ENCODE measurements at places on chromosomes 5 and 9.

DNA sequence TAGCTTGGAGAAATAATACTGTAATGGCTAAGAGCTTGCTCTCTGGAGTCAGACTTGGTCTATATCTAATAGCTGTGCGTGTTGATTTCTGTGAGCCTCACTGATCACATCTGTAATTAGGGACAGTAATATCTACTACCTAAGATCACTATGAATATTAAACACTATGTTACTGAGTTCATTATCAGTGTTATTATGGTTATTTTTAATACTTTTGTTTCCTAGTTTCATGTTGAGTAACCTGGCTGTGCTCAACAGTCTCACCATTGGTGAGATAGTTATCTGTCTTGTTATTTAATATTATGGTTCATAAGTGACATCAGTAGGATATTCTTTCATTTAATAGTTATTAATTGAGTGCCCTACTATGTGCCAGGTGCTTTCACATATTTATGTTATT lies 22.4 kb upstream of the CAVIN4 start:
- DNase-seq = no peak

DNA sequence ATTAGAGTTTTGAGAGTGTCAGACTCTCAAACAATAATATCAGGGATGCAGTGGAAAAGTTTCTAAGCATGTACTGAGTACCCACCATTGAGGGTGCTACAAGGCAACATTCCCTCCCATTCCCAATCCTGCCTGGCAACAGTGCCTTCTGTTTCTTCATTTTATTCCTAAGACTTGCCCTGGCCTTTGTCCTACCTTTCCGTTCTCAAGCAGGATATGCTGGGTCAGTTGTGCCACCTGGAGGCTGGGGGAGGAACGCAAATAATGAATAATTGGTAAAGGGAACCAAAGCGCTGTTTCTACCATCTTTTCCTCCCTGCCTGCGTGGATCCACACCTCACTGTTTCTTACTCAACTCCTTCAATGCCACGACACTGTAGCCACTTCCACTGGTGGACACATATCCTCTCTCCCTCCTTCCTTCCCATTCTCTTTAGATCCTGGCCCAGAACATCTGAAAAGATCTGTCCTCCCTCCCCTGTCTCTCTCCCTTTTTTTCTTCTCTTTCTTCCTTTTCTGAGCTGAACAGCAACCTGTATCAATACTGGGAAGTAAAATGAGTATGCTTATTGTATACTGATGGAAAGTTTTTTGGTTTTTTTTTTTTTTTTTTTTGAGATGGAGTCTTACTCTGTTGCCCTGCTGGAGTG lies 149.5 kb downstream of the C9orf152 start:
- no peak for DNase-seq

DNA sequence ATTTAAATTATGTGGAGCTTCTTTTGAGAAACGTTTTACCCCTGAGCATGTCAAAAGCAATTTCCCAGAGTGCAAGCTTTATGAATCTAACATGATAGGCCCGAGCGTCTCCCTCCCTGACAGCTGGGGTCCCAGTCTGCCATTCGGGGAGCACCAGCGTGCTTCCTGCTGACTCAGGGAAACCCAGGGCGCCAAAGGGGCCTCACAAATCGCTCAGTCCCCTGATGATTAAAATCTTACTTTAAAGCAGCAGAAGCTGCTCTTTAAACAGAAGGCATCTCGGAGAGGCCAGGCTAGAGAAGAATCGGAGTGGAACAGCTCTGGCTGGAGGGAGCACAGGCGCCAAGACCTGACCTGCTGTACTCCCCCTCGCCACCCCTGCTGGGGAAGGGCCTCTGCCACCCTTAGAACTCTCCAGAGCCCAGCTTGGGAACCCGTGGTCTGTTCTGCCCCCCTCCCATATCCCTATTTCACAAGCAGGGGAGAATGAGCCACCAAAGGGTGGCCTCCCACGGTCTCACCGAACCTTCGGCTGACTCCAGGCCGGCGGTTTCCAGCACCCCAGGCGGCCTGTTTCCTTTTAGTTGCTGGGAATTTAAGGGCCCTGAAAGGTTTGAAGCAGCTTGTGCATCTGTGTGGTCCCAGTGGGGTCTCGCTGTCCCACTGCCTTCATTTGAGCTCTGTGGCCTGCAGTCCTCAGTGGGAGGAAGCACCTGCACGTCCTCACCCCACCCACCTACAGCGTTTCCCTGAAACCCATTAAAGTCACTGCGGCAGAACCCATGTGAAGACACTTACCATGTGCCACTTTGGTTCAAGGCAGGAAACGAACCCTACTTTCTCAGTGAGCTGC lies 147.6 kb downstream of the COL23A1 start:
- no peak for DNase-seq

DNA sequence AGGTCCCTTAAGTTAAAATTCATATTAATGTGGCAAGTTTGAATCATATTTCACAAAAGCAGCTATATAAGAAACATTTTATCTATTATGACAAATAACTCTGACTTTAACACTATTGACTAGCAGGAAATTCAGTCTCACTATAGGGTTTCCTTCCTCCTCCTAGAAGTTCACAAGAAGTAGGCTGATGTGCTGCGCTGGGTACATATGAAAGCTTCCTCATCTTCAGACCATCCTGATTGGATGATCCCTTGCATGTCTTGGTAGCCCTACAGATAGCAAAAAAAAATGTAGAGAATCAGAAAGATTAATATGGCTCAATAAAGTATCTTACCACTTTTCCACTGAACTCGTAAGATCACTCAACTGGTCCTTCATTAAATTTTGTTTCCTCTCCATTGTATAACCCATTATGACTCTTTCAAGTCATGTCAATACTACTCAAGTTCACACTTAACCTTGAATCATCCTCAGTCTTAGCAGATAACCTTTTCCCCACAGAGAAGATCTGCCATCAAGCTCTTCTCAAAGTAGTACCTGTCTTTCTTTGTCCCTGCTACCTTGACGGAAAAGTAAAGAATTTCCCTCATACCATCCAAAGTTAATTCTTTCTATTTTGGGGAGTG lies 11.5 kb upstream of the PSIP1 start:
- no peak for DNase-seq

GRCh38 chr9:14427419-14427818 lies 113.5 kb upstream of the NFIB start:
- DNase-seq = no peak

All from activated CD8-positive, alpha-beta memory T cell treated with anti-CD3 and anti-CD28 coated beads for 1 hour (primary cell).